Suprapubic skin (tissue), 4 donors: ENCODE measurements at places on chromosomes 6 and 20. TPM values are rescaled to one million over a fixed set of nuclear protein-coding genes. Genes with fewer than 3 reads are reported as not detected.

DNA sequence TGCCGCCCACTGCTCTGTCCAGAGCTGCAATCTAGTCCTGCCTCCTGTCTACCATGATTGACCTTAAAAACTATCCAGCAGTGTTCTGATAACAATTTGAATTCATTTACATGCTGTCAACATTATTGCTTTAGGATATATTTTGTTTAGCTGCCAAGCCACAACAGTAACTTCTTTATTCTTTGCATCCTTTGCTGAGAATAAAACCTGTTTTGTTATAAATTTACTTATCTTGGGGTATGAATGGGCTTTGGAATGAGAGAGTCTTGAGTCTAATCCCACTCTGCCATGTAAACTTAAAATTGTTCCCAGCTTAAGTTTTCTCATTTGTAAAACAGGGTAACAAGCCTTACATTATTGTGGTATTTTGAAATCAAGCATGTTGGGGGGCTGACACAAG is 116.4 kb downstream of the FLRT3 start:
- DNase-seq, result no peak

GRCh38 chr6:679282-679681 is 13.7 kb downstream of the EXOC2 start:
- no peak for DNase-seq

- DNase-seq, result no peak
Measured at GRCh38 chr20:8757146-8757545, 311.7 kb upstream of the PLCB4 start.

- DNase-seq, result no peak
Measured at GRCh38 chr6:88301256-88301655, 135.1 kb upstream of the CNR1 start.

- peak; percentile 92 for DNase-seq
Measured at GRCh38 chr6:30690403-30691207, at the start of gene NRM. Gene NRM, minus strand, starts transcription at chr6:30690984. Its CDS starts 10 bp downstream, at chr6:30690974.

DNA sequence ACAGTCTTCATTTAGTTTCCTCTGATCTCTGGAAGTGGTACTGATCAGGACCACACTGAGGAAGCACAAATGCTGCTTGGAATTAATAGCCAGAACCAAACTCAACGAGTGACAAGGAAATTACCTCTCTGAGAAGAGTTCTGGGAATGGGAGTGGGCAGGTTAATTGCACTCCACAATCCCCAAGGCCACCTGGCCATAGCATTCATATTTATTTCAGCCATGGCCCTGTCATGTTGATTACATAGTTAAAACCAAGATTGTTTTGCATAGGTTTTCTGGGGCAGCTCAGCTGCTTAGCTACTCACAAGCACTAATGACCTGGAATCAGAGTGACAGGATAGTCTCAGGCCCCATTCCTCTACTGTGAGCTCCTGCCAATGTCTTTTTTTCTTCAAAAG is 230.2 kb upstream of the RIMS1 start:
- DNase-seq, result no peak

GRCh38 chr20:9886227-9886626 is 47.4 kb upstream of the PAK5 start:
- no peak for DNase-seq

DNA sequence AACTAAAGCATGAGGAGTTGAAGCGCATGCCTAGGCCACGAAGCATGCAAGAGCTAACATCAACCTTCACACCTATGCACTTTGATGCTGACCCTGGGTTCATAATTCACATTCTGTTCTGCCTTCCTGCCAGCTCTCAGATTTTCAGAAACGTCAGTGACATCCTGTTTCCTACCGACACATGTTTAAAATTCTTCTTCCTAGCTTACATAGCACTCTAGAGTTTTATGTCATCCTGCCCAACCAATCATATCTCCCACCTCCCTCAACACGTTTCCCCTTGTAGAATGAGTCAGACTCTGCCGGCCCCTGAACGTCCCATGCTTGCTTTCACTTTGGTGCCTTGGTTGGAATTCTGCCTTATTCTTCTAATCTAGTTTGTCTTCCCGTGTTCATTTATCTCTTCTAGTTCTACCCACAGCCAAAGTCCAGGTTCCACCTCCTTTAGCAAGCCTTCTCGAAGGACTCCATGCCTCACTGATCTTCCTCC is 97.2 kb upstream of the MAP7 start:
- DNase-seq, result no peak

DNA sequence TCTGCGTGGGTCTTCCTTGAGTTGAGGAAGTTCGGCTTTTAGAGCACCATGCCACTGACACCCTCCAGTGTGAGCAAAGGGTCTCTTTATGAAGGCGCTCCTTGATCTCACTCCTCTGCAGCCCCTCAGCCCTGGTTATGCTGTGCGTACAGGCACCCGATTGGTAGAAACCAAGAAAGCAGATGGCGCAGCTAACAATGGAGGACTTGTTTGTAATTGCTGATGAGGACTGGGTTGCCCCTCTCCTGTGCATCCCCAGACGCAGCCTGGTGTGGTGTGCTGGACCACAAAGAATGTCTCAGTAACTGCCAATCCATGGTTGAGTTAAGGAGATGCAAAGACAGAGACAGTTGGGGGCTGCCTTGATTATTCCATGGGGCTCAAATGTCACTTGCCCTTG is 30.2 kb downstream of the INSM1 start:
- DNase-seq, result no peak

DNA sequence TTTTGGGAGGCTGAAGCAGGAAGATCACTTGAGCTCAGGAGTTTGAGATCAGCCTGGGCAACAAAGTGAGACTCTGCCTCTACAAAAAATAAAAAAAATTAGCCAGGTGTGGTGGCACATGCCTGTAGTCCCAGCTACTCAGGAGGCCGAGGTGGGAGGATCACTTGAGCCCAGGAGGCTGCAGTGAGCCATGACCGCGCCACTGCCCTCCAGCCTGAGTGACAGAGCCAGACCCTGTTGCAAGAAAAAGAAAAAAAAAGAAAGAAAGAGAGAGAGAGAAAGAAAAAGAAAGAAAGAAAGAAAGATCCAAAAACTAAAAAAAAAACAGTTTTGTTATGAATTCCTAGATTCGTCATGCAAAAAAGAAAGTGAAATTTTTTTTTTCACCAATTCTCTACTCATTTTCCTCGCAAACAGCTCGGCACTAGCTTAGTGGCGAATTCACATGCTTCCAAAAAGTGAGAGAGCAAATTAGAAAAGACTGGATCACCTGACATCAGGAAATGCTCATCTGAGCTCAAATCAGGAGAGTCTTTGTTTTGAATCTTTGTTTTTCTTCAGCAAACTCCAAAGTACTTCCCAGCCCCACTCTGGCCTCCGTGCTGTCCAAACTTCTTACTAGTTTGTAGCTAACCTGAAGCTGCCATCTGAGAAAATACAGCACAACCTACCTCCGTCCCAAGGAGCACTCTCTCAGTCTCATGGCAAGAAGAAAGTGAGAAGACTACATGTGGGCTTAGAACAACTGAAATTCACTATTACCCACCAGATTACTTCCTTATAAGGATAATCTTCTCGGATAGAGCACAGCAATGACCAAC is 27.0 kb downstream of the IPCEF1 start:
- no peak for DNase-seq

GRCh38 chr6:108831104-108831503 is 17.1 kb upstream of the ARMC2 start:
- DNase-seq, result no peak

DNA sequence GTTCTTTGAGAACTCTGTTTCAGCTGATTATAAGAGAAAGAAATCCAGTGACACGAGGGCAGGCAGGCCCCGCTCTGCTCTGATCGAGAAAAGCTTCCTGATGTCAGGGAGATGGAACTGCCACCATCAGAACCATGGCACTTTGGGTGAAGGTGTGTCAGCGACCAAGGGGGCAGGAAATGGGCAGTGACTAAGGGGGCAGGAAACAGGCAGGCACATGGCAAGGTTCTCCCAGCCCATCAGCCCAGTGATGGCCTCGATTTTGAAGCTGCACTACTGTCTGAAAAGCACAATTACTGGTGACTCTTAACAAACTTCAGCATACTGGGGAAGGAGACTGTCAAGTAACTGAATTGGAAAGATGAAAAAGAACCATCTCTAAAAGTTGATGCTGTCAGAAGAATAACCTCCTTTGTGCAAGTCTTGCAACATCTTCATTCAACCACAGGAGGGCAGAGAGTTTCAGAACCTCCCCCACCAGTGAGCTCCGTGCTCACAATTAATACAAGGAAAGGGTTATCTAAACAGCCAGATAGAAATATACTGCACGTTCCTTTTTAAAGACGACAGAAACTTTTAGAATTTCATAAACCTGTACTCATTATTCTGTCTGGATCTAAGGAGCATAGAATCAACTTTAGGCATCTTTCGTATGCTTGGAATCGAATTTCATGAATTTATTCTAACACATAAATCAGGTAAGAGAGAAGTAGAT is 39.1 kb downstream of the TMX4 start:
- DNase-seq, result no peak

GRCh38 chr6:107719160-107719559 is 105.0 kb downstream of the SCML4 start:
- no peak for DNase-seq

DNA sequence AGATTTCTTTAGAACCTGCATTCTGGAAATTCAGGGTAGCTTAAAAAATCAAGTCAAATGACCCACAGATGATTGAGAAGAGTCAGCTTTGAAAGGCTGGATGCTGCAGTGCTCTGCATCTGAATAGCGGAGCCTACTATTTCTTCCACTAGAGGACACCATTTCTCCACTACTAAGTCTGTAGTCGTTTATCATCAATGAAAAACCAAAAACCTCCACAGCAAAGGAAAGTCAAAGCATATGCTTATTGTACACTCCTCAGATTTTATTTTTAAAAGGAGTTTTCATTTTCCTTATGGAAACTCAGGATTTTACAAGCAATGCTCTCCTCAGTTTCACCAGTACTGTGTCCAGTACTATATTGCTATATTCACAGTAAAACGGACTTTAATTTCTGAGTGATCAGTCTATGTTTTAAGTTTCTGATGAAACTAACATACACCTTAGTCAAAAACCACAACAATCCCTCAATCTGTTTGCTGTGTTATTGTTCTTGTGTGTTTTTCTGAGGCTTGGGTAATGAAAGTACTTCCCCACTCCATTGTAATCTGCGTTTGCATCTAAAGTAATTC is 50.5 kb upstream of the ENPP5 start:
- no peak for DNase-seq

- DNase-seq, result peak; percentile 26
Measured at GRCh38 chr20:59584278-59584925, 19.9 kb upstream of the PHACTR3 start.

- no peak for DNase-seq
Measured at GRCh38 chr6:7073821-7074525, 33.8 kb upstream of the RREB1 start.

GRCh38 chr6:93584300-93584699 is 164.9 kb upstream of the EPHA7 start:
- no peak for DNase-seq

- no peak for DNase-seq
Measured at GRCh38 chr6:169619650-169620049, 82.2 kb downstream of the WDR27 start.

- DNase-seq, result no peak
Measured at GRCh38 chr6:149334201-149334600, 16.7 kb downstream of the TAB2 start.

- DNase-seq, result no peak
Measured at GRCh38 chr6:29680416-29680815, 536 bp downstream of the ZFP57 start.

- DNase-seq, result no peak
Measured at GRCh38 chr6:74752303-74752702, 453.6 kb downstream of the COL12A1 start.

- no peak for DNase-seq
Measured at GRCh38 chr6:119483908-119484307, 134.3 kb upstream of the MAN1A1 start.

DNA sequence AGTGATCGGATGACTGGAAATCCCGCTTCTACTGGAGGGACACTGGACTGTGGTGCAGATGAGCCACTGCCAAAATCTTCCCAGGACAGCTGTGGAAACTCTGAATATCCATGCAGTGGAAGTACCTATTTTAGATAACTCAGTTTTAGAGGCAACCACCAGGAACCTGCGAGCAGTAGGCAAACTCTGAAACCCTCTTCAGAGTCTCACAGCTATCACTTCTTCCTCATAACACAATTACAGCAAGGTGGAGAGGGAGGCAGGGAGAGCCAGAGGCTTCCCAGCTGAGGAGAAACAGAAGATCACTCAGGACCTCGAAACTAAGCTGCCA is 322.8 kb upstream of the NT5E start:
- DNase-seq, result no peak

DNA sequence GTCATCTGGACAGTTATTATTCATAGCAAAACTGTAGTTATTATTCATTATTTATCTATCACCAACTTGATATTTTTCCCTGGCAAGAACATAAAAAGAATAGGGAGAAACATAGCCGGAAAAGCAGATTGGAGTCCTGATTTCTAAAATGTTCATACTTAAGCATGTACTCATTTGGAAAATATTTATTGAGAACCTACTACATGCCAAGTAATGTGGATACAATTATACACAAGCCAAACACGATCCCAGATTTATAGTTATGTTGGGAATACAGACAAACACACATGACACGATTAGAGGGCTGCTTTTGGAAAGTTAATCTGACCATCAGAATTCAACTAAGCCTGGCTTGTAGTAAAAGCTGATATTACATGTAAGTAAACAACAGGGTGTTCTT is 30.7 kb downstream of the ARHGAP18 start:
- DNase-seq, result no peak

DNA sequence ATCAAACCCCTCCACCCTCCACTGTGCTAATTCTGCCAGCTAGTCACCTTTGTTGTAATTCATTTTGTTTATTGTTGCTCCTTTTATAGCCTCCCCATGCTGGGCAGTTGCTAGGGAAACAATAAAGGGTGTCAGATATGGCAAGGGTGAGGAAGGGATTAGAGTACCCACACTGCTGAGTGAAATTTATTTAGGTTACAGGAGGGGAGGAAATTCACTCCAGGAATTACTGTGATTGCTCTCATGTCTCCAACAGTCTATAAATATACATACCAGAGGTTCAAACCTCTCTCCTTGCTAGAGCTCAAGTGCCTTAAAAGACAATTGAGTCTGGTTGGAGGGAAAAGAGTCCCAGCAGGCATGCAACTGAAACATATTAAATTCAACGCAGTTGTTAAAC is 90.6 kb upstream of the ADGRF1 start:
- no peak for DNase-seq

- DNase-seq, result no peak
Measured at GRCh38 chr6:131244942-131245341, 109.7 kb downstream of the AKAP7 start.

- no peak for DNase-seq
Measured at GRCh38 chr20:48999890-49000870, 45.9 kb upstream of the CSE1L start.

GRCh38 chr6:44294832-44295791 is 18.0 kb downstream of the AARS2 start:
- no peak for DNase-seq

DNA sequence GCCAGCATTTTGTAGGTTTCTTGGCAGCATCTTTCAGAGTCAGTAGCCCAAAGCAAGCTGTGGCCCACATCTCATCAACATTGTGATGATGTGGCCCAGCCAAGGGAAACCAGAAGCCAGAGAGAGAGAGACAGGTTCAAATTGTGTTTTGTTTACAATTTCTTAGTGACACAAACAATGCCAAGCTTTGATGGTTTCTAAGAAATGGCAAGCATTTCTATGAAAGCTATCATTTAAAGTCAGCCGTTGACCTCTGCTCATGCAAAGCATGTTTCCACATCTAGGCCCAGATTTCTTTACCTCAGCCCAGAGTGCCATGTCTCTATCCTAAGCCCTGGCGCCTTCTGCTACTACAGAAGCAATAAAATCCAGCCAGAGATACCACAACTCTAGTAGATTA is 32.9 kb downstream of the GCM1 start:
- no peak for DNase-seq

The CARMIL1 gene
- total RNA-seq, result 33.2 TPM

The EEF1A2 gene
- 4.8 TPM for total RNA-seq

The SEL1L2 gene
- not detected for total RNA-seq

The ZNF451 gene
- 46.2 TPM for total RNA-seq

The NMBR gene
- total RNA-seq, result 0.72 TPM
